ENCODE measurements at places on chromosomes 3 and 15.
A peak's percentile ranks its signal among the peaks of the same experiment; 100 is the strongest.

DNA sequence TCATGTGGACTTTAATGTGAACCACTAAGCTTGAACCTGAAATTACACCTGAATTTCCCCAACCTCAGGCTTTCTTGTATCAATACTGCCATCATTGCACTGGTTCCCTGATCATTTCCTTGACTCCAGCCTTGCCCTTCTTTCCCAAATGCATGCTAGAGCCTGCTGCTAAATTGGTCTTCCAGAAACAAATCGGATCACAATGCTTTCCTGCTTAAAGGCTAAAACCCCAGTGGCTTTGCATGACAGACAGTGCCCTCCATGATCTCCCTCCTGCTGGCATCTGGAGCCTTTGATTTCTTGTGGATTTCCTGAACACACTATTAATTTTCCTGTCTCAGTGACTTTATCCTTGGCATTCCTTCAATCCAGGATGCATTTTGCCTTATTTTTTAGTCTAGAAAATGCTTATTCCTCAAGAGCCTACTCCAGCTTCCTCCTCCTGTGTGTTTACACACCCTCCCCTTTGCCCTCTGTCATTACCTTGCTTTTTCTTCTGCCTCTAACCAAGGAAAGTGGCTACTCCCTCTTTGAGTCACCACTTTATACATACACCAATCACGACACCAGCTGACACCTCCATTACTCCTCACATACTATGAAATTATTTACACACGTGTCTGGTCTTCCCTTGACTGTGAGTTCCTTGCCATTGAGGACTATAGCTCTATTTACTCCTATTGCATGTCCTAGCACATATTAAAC lies 214.6 kb downstream of the KCNAB1 start:
- DNase-seq = no peak

DNA sequence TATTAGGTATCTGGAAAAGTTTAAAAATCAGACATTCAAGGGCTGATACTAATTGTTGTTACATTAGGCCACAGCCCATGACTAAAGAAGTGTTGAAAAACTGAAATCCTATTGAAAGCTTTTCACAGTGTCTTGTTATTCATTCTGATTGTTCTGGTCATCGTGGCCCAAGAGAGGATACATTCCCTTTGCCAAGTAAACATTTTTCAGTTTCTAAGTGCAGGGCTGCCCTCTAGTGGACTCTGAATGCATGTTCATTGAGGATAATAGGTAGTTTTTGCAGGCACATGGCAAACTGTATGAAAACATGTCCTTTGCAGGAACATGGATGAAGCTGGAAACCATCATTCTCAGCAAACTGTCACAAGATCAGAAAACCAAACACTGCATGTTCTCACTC lies 181.1 kb downstream of the MYRIP start:
- peak; percentile 38 for DNase-seq

GRCh38 chr3:168973206-168973605 lies 690.3 kb downstream of the MECOM start:
- no peak for DNase-seq

DNA sequence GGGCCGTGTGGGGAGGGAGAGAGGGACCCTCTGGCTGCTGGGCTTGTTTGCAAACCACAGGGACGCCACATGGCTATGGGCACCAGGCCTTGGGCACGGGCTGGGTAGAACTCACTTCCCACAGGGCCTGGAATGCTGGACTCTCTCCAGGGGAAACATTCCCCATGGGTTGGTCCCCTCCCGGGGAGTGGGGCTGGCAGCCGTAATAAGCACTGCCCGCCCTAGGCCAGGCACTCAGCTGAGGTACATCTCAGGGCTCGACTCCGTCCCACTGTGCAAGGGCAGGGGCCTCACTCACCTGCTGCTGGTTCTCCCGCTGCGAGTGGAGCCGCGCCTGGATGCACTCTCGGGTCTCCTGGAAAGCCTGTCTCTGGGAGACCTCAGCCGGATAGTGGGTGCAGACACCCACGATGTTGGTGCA lies 96.7 kb downstream of the ADCY5 start:
- DNase-seq = no peak

DNA sequence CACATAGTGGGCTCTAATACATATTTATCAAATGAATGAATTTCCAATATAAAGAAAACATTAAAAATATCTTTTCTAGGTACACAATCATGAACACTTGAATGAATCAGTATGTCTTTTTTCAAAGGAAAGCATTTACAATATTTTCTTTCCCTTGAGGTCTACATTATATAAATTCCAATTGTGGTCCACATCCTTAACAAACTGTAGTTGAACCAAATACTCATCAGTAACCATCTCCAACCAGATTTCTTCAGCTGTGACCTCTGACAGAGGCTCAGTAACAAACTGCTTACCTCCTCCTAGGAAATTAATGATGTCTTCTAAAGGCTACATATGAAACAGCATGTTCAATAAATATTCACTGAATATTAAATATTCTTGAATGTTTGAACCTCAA lies 58.8 kb downstream of the CFAP20DC start:
- DNase-seq = no peak

DNA sequence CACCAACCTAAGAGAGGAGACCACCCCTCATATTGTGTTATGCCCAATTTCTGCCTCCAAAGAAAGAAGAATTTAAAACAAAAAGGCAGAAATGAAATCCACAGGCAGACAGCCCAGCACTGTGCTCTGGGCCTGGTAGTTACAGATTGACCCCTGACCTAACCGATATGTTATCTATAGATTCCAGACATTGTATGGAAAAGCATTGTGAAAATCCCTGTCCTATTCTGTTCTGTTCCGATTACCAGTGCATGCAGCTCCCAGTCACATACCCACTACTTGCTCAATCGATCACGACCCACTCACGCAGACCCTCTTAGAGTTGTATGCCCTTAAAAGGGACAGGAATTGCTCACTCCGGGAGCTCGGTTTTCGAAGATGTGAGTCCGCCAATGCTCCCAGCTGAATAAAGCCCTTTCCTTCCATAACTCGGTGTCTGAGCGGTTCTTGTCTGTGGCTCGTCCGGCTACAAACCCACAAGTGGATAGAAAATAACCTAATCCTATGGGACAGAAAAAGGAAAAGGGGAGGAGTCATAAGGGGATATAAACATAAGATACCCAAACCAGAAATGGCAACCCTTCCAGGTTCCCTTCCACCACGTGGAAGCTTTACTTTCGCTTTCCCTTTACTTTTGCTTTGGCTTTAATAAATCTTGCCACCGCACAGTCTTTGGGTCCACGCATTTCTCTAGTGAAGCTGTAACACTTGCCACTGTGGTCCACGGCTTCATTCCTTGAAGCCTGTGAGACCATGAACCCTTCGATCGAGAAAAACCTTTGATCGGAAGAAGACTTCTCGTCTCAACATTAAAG lies 1.7 kb upstream of the CFAP91 start:
- DNase-seq = no peak

GRCh38 chr15:89998141-89998661 lies 2.9 kb upstream of the ZNF710 start:
- no peak for DNase-seq

GRCh38 chr3:105528955-105529354 lies 162.2 kb downstream of the ALCAM start:
- no peak for DNase-seq

GRCh38 chr15:74217907-74218885 lies 15.6 kb upstream of the STRA6 start:
- no peak for DNase-seq

DNA sequence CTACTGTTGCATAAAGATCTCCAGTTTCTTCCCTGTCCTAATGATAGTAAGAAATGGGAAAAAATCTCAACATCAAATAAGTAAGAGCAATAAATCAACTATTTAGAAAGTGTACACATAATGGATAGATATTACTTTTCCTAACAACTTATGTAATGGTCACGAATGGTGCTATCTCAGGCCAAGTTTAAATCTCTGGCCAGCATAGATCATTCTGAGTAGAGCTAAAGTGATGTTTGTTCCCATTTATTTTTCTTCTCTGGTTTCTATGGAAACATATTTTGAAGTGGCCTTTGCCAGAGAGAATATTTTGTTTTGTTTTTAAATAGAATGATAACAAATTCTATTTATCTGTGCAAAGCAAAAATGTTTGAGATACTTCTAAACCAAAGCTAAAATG lies 249.7 kb upstream of the TTC14 start:
- DNase-seq = no peak

- no peak for DNase-seq
Observed at GRCh38 chr3:180066598-180066997, 29.9 kb upstream of the PEX5L start.

DNA sequence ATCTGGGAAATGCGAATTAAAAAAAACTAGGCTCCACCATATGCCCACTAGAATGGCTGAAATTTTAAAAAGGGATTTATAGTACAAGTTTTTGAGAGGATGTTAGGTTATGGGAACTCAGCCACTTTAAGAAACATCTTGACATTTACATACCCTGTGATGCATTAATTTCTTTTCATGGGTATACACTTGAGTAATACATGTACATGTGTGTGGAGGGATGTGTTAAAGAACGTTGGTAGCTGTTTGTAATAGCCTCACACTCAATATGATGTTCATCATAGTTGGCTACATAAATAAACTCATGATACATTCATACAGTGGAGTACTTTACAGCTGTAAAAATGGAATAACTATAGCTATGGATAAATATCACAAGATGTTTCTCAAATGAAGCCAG lies 40.9 kb downstream of the MEF2A start:
- no peak for DNase-seq

DNA sequence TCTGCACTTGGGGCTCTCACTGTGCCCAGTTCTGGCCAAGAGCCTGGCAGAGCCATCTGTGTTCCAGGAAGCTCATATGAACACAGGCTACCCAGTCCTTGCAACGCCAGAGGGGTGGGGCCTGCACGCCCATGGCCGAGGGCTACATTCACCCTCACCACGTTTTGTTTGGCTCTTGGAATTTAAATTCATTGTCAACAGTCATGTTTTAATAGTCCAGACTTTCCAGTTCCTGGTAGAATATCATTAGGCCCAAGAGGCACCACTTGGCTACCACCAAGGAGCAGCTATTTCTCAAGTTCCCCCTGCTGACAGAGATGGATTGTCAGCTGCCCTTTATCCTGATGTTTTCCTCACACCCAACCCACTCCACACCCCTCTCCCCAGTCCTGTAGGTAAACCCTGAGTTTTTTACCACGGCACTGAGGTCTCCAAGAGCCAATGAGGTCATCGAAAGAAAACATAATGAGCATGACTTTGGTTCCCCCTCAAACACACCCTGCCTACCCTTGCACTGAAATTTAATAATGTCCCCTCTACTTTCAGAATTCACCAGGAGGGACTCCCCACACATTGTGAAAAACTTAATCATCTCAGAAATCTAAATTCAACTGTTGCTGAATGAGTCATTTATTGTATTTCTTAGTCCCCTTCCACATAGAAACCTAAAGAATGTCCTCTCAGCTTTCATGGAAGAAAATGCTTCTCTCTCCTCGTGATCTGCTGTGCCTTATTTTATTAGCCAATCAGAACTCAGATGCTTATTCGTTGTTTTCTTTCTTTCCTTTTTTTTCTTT lies 125.1 kb downstream of the SHQ1 start:
- peak; percentile 38 for DNase-seq

GRCh38 chr3:31142139-31142538 lies 247.7 kb upstream of the GADL1 start:
- no peak for DNase-seq

GRCh38 chr3:26525013-26525412 lies 97.6 kb upstream of the LRRC3B start:
- DNase-seq = no peak

GRCh38 chr3:12143949-12144504 lies 14.7 kb downstream of the TIMP4 start:
- DNase-seq = peak; percentile 88

DNA sequence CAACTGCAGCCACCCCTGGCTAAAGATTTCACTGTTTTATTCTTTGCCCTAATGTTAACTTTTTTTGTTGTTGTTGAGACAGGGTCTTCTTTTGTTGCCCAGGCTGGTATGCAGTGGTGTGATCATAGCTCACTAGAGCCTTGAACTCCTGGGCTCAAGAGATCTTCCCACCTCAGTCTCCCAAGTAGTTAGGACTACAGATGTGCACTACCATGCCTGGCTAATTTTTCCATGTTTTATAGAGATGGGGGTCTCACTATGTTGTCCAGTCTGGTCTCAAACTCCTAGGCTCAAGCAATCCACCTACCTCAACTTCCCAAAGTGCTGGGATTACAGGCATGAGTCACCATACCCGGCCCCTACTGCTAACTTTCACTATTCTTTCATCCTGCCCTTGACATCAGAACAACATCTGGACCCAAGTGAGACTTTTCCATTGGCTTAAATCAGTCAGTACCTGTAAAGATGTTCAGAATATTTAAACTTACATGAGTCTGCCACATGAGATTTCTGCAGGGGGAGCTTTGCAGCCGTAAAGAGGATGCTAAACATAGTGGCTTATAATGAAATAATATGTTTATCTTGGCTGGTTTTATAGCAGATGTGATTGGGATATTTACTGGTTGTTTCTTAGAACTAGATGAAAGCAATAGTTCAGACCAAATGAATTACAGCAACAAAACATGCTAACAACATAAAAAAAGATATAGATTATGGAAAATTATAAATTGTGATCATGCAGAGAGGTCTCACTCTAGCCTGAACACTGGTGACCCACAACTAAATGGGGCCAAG lies 73.6 kb downstream of the HMG20A start:
- DNase-seq = no peak

- no peak for DNase-seq
Observed at GRCh38 chr3:71430941-71431552, 152.5 kb downstream of the FOXP1 start.

DNA sequence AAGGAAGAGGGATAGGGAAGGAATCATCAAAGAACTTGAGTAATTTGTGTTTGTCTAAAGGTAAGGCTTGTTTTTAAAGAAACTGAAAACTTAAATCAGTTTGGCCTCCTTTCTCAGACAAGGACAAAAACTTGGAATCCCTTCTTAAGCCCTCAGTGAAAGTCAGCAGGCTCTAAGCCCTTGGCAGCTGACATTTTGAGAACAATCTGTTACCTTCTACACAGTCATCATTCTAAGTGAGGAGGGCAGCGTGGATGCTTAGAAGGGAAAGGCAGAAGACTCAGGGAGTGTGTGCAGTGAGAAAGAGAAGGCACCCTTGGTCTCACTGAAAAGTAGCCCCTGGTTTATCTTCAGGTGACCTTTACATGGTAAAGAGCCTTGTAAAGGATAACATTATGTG lies 10.8 kb downstream of the HSPBAP1 start:
- DNase-seq = no peak

DNA sequence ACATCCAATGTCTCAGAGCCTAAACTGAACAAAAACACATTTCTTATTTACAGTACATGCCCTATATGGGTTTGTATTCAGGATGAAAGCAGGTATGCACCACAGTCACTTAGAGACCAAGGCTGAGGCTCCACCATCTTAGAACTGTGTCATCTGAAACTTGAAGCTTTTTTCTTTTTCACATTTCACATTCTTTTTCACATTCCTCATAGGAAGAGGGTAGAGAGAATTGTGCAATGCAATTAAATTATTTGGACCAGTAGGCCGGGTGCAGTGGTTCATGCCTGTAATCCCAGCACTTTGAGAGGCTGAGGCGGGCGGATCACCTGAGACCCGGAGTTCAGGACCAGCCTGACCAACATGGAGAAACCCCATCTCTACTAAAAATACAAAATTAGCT lies 591.0 kb downstream of the MECOM start:
- DNase-seq = no peak

GRCh38 chr3:168220556-168220955 lies 124.8 kb upstream of the GOLIM4 start:
- DNase-seq = no peak
